ENCODE measurements at places on chromosomes 16 and 17.

DNA sequence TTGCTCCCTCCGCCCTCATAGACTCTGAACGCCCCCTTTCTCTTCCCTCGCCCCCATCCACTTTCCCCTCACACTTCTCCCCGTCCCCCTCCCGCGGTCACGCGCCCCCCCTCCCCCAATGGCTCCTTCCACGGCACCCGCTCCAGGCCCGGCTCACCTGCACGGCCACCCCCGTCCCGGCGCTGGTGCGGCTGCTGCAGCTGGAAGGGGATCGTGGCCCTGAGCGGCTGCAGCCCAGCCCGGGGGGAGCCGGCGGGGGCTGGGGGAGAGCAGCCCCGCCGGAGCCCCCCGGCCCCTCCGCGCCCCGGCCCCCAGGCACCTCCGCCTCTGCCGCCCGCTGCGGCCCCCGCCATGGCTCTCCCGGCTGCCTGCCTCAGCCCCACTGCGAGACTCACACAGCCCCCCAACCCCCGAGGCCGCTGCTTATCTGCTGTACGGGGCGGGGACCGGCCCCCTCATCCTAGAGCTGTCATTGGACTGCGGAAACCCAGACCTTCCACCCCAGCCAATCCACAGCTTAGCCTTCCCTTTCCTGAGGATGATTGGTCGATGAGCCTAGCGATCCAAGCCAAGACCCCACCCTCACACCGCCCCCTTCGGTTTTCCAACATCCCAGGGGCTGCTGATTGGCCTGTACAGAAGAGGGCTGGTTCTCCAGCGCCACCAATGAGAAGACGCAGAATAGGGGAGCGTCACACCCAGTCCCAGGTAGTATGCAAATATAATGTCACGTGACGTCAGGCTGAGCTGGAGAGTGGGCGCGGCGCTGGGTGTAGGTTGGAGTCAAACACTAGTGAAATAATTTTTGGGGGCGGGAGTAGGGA lies at the start of gene FAM117A:
Gene FAM117A, minus strand, starts transcription at position 397 of the 824 bp plus-strand sequence. Its CDS starts 44 bp downstream, at position 353.
- DNase-seq = peak; percentile 97

- DNase-seq = no peak
These were observed 500 bp upstream of the KAT7 start for GRCh38 chr17:49787884-49788477.

DNA sequence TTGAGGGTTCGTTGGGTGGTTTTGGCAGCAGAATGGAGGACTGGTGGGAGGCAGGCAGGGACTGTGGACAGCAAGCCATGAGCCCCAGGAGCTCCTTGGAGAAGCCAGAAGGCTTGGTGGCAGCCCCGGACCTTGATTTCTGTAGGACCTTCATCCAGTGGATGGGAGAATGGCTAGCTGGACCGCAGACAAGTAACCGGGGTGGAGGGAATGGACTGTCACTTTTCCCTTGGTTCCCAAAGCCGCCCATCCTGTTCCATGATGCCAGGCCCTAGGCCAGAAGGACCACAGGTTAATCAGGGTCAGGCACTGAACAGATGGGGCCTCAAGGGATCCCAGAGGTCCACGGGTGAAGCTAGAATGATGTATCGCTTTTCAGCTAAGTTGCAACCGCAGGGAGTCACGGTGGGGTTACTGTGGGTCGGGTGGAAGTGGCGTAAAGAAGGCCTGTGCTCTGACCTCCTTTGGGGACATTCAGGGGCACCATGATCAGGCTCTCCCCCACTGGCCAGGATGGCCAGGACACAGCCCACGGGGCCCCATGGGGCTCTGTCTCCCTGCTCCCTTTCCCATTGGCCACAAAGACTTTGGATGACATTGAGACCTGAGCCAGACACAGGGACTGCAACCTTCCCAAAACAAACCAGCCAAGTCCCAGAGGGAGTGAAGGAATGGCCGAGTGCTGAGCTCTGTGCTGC lies 66.9 kb upstream of the MRTFB start:
- DNase-seq = no peak

GRCh38 chr16:31071861-31072260 lies 2.2 kb downstream of the ZNF668 start:
- no peak for DNase-seq

- no peak for DNase-seq
These were observed 124.0 kb downstream of the DYNLRB2 start for GRCh38 chr16:80664786-80665185.

DNA sequence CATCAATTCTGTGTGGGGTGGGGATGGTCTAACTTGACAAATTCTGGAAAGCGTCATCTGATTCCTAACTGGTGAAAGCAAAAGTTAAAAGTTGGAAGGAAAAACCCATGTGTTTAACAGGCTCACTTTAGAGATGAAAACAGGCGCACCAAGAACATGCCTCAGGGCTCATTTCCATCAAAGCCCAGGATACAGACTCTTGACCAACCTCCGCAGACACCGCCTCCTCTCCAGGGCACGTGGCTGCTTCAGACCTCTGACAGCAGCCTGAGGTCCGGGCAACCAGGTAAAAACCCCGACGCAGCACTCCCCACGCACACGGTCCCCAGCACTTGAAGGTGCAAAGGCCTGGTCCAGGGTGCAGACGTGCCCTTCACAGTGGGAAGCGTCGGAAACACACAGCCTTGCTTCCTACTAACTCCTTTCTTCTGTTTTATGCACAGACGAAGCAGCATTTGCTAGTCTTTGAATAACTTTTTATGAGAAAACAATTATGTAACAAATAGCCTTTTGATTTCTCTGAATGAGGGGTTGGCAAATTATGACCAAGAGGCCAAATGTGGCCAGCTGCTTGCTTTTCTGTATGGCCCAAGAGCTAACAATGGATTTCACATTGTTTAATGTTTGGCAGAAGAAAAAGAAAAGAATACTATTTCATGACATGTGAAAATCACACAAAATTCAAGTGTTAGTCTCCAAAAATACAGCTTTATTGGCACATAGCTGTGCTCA lies 44.2 kb upstream of the TRAP1 start:
- DNase-seq = no peak
